ENCODE measurements at places on chromosomes 13 and 19. TPM values are rescaled to one million over a fixed set of nuclear protein-coding genes. Genes with fewer than 3 reads are reported as not detected.
A peak's percentile ranks its signal among the peaks of the same experiment; 100 is the strongest.

DNA sequence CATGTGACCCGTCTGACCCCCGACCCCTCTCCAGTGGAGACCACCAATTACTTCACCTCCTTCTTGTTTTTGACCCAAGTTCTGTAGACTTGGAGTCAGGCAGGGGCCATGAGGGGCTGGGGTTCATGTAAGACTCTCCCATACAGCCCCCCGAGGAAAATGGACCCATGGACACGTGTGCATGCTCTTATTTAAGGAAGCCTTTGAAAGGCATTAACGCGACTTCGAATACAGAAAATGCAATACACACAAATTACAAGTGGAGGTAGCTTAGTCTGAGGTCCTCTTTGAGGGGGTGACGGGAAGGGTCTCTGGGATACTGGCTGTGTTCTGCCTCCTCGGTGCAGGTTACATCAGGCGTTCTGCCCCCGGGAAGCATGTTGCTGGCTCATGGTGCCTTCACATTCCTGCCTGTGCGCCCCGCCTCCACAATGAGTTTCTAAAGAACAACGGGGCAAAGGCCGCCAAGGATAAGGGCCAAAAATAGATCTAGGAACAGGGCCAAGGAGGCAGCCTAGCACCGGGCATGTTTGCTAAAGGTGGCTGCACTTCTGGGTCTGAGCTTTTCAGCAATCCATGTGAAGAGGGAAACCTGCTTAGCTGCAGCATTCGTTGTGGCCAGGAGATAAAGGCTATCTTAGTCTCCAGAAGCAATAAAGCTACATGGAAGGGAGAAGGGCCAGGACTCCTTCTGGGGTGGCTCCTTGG is 54.5 kb downstream of the RAB20 start:
- no peak for DNase-seq

DNA sequence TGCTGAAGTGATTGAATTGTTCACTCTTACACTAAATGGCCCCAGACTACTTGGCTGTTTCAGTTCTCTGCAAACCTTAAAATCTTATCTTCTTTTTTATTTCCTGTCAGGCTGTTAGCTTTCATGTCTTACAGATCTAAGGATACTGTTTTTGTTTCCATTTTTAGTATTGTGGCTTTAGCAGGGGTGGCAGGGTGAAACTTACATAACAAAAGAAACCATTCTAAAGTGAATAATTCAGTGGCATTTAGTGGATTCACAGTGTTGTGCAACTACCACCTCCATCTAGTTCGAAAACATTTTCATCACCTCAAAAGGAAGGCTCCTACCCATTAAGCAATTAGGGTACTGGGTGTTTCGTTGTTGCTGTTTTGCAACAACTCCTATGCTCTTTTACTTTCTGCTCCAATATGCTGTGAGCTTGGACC is 19.8 kb downstream of the TMEM272 start:
- DNase-seq, result no peak

DNA sequence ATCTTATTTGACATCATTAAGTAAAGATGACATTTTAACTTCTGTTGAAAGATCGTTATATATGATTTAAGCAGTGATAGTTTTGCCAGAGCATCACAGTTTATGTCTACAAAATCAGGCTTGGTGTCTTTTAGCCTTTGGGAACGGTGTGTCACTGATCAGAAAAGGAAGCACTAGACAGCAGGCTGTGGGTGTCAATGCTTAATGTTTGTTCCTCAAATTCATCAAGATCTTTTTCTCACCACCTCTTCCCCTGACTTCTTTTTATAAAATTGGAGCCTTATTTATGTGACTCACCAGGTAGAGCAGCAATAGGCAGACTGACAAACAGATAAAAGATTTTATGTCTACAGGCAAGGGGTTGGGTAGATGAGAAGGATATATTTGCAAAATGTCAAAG is 1558.5 kb downstream of the EFNB2 start:
- DNase-seq, result no peak

- DNase-seq, result no peak
Measured at GRCh38 chr19:37725181-37725580, 5.6 kb upstream of the ZNF607 start.

GRCh38 chr13:37273836-37274235 is 168.4 kb upstream of the CSNK1A1L start:
- no peak for DNase-seq

GRCh38 chr19:55254625-55254977 is 4.2 kb downstream of the PPP6R1 start:
- no peak for DNase-seq

DNA sequence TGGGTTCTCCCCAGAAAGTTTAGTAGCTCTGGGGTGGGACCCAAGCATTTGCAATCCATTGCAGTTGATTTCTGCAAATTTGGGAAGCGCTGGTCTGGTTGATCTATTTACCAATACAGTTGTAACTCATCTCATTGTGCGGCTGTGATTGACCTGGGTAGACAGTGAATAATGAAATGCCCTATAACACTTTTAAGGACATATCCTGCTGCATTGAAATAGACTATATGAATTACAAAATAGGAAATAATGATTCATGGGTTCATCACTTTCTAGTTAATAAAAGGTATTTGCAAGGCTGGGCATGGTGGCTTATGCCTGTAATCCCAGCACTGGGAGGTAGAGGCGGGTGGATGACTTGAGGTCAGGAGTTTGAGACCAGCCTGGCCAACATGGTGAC is 59.0 kb upstream of the FARP1 start:
- no peak for DNase-seq

GRCh38 chr13:22082030-22082429 is 411.2 kb downstream of the FGF9 start:
- DNase-seq, result no peak

DNA sequence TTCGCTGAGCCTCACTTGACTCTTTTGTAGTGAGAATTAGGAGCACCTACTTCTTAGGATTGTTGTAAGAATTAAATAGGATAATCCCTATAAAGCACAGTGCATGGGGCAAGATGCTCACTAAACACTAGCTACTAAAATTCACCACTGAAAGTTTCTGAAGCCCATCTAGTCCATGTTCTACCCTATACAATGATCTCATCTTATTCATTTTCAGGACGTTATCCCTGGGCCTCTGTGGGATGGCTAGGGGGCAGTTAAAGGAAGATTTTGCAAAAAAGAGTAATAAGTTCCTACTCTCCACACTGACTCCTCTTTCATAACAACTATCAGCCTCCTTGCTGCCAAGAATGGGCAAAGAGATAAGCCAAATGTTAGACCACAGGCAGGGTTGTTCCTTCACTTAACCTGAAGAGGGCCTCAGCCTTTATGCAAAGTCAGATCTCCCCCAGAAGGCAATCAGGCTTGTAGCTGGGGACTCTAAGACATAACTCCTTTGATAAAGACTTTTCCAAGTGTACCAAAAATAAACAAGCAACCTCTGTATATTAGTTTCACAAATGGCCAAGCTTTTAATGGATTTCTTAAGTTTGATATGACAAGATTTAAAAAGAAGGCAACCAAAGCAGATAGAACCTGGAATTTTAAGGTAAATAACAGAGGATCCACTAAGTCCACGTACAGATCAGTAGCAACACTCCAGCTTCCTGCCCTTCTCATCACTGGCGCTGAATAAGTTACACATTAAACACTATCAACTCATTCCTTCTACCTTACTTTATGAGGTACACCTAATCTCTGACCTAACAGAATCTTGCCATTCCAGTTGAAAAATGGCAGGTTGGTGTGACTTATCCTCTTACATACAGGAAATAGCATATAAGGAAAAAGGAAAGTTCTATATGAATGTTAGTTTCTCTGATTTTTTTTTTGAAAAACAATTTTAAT is 44.4 kb downstream of the ELF1 start:
- DNase-seq, result peak; percentile 32

- DNase-seq, result no peak
Measured at GRCh38 chr19:16620584-16620983, 7.4 kb downstream of the MED26 start.

- no peak for DNase-seq
Measured at GRCh38 chr13:113851826-113852535, 11.9 kb downstream of the GAS6 start.

DNA sequence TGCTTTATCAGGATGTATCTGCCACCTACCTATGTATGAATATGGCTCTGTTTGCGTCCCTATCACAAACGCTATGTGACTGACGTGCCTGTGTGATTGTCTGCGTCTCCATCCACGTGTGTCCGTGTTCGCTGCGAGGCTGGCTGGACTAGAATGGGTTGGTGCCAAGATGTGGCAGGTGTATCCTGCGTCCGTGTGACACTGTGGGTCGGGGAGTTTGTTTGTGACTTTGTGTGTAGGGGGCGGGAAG is 6.7 kb upstream of the HOOK2 start:
- no peak for DNase-seq

GRCh38 chr13:65353951-65354350 is 1876.2 kb downstream of the PCDH9 start:
- no peak for DNase-seq

DNA sequence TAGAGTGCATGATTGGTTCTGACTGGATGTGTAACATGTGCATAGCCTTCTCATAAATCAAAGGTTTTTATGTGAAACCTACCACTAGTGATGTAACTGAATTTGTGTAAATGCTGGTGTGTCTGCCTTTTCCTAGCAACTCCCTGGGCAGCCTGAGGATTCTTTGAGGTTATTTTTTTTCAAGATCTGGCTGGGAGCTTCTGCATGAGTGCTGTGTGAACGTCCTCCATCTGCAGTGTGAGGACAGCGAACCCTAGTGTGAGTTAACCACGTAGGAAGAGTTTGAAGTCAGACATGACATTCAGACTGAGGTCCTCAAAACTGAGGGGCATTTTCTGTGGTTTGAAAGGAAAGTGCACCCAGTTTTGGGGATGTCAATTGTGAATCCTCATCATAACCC is 39.9 kb downstream of the DPRX start:
- no peak for DNase-seq

DNA sequence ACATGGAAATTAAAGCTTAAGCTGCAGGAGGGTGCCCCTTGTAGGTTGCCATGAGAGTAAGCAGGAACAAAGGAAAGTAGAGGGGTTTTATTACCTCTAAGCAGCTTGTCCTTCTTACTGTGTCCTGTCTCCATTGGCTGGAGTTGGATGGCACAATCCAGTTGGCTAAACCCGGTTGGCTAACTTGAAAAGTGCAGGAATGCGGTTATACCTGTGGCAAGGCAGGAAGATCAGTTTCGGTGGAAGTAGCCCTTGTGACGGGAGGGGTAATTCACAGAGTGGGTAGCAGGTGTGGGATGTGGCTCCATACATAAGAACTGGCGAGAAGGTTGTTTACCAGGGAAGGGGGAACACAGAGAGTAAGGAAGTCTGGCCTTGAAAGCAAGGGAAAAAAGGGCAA is 3.2 kb downstream of the ZNF726 start:
- no peak for DNase-seq

DNA sequence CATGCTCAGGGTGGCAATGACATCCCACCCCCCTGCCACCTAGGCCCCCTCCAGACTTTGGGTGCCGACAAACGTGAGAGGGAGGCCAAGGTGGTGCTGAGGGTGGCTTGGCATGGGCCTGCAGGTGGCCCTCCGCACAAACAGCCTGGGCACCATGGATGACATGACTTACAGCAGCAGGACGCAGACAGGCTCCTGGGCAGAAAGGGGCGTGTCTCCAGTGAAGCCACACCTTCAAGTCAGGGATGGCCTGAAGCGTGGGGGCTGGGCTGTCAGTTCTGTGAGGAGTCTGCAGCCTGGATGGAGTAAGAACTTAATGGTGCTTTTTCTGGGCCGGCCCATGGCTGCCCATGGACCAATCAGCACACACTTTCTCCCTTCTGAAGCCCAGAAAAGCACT is 25.3 kb downstream of the POMP start:
- no peak for DNase-seq

DNA sequence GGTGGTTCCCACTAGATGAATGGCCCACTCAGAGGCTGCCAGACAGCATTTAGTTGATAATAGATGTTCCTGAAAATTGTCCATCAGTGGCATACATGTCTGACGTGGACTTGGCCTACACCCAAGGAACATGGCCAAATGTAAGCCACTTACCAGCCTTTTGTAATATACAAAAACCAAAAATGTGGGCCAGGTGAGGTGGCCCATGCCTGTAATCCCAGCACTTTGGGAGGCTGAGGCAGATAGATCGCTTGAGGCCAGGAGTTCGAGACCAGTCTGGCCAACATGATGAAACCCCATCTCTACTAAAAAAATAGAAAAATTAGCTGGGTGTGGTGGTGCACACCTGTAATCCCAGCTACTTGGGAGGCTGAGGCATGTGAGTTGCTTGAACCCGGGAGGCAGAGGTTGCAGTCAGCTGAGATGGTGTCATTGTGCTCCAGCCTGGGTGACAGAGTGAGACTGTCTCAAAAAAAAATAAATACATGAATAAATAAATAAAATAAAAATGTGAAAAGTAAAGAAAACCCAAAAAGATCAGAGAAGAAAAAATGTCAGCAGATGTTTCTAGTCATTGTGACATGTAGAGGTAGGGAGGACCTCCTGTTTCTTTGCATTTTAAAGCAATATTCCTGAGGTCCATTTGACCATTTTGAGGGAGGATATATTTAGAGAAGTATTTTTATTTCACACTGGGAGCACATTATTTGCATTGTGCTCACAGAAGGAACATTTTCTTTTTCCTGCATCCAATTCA is 7.1 kb upstream of the WTIP start:
- DNase-seq, result no peak

DNA sequence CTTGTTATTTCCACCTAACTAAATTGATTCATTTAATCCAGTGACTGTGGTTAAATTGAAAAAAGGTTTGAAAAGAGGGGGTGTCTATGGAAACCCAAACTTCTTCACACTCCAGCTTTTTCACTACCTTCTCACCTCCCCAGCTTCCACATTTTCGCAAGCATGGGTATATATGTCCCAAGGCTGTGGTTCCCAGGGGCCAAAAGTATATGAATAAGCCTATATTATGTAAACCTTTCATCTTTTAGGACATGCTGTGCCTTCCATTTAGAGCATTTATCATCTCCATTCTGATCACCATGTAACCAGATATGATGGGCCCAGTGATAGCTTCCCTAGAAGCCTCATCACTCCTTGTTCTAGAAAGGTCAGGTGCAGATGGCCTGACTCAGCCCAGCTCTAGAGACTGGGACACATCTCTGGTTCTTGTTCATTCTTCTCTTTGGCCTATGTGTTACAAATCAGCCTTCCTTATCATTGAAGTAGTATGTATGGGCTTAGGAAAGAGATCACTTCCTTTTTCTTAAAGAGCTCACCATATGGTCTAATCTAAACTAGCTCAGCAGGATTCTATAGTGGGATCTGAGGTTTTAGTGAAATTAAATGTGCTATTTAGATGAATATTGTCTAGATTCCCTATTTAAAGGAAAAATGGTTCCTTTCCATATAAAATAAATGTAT is 19.5 kb upstream of the ARL11 start:
- no peak for DNase-seq

The PLA2G4C gene
- 0.42 TPM for total RNA-seq

The DACT3 gene
- not detected for total RNA-seq

The PCDH9 gene
- 2.8 TPM for total RNA-seq

The ALOX5AP gene
- not detected for total RNA-seq

The CYP2F1 gene
- total RNA-seq, result not detected

The LGALS7 gene
- not detected for total RNA-seq

The NEK3 gene
- total RNA-seq, result 8.7 TPM

All from NCI-H460 (cell line).